ENCODE measurements at places on chromosomes 11 and 22.

GRCh38 chr11:122128146-122128545, 12.1 kb upstream of the BLID start:
- DNase-seq, result no peak

DNA sequence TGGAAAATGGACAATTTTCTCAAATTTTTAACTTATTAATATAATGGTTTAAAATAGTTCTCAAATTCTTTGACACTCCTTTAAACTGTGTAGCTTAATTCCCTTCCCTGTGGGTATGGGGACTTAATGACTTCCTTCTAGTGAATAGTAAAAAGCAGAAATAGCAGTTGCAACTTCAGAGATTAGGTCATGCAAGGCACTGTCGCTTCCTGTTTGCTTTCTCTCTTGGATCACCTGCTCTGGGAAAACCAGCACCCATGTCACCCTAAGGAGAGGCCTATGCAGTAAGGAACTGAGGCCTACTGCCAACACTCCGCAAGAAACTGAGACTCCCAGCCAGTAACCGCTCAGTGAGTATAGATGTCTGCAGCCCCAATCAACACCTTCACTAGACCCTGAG, 5.5 kb upstream of the PANX3 start:
- DNase-seq, result no peak

DNA sequence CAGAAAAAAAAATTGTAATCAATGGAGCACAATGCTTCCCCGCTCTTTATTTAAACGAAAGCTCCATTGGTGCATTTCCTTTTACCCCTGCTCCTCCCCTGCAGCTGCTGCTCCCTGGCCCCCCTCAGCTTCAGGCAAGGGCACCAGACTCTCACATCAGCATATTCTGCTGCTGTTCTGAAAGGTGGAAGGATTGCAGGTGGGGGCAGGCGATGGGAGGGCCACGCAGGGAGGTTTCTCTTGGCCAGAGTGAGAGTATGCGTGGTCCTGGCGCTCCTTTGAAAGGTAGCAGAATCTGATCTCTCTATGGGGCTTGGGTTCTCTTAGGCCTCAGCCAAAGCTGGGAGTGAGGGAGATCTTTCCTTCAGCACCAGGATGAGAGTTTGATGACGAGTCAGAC, 240.9 kb upstream of the CADM1 start:
- no peak for DNase-seq

DNA sequence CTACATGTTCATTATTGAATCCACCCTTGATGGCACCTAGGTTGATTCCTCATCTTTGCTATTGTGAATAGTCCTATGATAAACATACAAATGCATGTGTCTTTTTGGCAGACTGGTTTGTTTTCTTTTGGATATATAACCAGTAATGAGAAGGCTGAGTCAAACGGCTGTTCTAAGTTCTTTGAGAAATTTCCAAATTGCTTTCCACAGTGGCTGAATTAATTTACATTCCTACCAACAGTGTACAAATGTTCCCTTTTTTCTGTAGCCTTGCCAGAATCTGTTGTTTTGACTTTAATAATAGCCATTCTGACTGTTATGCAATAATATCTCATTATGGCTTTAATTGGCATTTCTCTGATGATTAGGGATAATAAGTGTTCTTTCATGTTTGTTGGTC, 184.9 kb downstream of the CASP12 start:
- no peak for DNase-seq

DNA sequence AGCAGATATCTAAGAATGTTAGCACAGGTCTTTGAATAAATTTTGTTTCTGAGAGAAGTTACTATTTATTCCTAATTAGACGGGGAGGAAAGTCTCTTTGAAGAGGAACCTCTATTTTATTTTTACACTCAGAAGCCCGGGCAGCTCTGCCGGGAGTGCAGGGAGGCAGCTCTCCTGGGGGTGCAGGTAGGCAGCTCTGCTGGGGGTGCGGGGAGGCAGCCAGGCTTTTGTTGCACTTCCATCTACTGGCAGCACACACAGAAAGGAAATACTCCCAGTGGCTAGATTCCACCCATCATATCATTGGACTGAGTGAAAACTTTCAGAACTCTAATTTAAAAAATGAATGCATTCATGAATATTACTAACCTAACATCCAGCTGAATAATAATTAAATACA, 24.6 kb downstream of the OR10A6 start:
- no peak for DNase-seq

DNA sequence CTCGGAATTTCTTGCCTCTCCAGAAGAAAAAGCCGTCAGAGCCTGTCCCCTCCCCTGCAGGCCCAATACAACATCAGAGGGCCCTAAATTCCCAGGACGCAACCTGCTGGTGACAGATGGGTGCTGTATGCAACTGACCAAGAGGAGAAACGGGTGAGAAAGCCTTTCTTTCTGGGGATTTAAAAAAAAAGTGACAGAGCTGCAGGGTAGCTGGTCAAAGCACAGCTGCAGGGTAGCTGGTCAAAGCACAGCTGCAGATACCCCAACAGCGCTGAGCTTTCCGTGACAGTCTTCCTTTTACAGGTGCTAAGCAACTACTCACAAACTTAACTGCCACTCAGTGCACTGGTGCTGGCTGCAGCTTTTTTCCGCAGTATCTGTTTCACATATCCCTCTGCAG, 17.8 kb downstream of the AP1B1 start:
- no peak for DNase-seq

DNA sequence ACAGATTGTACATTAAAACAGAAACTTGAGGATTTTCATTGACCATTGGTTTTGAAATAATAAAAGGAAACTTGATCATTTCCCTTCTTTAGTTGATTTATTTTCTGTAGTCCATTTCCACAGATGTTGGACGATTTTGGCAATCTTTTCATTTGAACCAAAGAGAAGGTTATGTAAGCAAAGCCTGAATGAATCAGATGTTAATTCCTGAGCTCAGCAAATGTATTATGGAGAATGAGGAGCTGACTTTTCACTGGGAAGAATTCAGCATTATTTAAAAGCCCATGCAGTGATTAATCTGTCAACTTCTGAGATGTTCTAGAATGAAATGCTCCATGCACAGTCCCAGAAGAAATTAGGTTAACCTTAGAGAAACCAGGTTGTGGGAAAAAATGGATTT, 29.0 kb downstream of the ELMOD1 start:
- no peak for DNase-seq

GRCh38 chr11:126396965-126397364, 41.5 kb downstream of the ST3GAL4 start:
- no peak for DNase-seq

DNA sequence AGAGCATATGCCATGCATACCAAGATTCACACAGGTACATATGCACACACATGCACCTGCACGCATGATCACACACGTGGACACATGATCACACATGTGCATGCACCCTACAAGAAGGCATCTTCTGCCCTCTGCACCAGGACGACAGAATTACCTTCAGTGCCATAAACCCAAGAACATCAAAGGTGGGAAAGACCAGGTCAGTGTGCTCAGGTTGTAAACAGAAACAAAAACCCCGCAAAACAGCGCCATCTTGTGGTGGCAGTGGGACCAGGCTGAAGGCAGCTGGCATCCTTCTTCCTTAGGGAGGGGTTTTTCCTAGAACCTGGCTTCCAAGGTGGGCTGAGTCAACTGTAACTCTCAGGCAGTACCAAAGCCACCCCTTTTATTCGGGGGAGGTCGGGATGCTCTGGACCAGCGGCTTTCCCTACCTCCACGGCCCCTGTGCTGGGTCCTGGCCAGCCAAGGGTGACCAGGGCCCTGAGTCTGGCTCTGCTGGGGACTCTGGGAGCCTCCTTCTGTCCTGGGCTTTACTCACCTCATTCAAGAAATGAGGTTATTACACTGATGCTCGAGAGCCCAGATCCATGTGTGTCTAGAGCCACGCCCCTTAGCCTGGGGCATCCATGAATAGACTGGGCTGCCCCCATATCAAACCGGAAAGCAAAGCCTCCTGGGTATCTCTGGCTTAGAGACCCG, 69.4 kb upstream of the FGF3 start:
- peak; percentile 66 for DNase-seq

- DNase-seq, result no peak
Measured at GRCh38 chr11:92050305-92050704, 174.3 kb upstream of the FAT3 start.

DNA sequence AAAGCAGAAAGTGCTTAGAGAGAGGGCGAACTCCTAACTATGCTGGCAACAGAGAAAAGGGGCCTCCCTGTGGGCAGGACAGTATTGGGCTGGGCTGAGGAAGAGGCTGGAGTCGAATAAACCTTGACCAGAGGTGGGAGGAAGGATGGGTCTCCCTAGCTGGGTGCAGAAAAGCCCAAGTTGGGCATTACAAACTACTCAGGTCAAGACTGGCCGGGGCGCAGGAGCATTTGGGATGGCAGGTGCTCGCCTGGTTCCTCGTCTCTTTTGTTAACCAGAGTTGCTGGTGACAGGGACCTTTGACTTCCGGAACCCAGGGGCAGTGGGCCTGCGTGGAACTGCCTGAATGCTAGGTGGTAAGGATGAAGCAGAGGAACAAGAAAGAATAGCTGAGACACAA, 80.3 kb upstream of the SHISAL1 start:
- no peak for DNase-seq

DNA sequence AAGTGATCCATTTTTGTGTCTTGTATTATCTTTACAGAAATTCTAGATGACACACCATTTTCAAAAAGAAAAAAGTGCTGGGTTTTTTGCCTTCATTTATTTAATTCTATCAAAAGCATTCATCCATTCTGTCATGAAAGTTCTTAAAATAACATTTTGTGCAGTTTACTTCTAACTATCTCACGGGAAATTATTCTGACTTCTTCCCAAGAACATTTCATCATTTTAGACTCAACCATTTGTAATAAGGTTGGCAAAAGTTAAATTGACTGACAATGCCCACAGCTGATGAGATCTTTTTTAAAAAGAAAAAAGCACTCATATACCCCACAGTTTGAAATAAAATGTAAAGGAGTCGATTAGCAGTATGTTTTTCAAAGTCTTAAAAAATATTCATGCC, 68.5 kb downstream of the SBF2 start:
- no peak for DNase-seq

- no peak for DNase-seq
Measured at GRCh38 chr11:89405629-89406028, 85.5 kb downstream of the NOX4 start.

GRCh38 chr11:112100462-112100861, 13.8 kb downstream of the SDHD start:
- no peak for DNase-seq
